ENCODE measurements at places on chromosomes 4 and X.

DNA sequence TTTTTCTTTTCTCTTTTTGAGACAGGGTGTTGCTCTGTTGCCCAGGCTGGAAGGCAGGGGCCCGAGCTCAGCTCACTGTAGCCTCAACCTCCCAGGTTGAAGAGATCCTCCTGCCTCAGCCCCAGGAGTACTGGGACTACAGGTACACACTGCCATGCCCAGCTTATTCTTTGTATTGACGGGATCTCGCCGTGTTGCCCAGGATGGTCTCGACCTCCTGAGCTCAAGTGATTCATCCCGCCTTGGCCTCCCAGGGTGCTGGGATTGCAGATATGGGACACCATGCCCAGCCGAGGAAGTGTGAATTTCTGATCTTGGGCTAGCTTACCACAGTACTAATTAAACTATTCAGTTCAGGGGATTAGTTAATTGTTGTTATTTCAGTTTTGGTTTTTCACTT is 28.6 kb upstream of the FAM193A start:
- DNase-seq: no peak

GRCh38 chrX:69900491-69900890 is 149.2 kb downstream of the AWAT2 start:
- no peak for DNase-seq

DNA sequence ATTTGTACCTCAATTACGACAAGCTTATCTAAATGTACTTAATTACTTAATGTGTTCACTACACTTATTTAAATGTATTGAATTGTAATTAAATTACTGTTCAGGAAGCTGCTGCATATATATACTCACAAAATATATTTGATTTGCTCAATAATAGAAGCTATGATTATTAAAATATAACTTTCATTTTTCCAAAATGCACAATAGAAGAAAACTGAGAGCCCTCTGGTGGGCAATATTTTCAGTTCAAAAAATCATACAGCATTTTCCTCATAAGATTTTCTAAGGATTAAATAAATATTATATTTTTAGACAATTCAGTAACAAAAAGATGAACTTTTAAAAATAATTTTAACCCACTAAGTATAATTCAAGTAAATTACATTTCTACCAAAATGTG is 217.3 kb downstream of the DKK2 start:
- DNase-seq: no peak

DNA sequence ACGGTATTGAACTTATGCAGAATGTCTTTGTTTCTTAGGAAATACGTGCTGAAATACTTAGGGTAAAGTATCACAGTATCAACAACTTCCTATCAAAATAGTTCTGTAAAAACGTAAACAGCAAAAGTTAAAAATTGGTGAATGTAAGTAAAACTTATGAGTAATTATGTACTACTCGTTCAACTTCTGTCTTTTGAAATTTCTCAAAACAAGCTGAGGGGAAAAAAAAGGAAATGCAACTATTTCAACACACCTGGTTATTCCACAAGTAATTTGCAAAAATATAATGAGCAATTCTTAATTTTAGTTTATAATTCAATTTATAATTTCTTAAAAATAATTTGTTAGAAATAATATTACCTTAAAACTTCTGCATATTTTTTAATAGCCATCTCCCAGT is 8.3 kb downstream of the PPID start:
- DNase-seq: no peak

- no peak for DNase-seq
Observed at GRCh38 chrX:68865300-68865699, 36.5 kb downstream of the EFNB1 start.

DNA sequence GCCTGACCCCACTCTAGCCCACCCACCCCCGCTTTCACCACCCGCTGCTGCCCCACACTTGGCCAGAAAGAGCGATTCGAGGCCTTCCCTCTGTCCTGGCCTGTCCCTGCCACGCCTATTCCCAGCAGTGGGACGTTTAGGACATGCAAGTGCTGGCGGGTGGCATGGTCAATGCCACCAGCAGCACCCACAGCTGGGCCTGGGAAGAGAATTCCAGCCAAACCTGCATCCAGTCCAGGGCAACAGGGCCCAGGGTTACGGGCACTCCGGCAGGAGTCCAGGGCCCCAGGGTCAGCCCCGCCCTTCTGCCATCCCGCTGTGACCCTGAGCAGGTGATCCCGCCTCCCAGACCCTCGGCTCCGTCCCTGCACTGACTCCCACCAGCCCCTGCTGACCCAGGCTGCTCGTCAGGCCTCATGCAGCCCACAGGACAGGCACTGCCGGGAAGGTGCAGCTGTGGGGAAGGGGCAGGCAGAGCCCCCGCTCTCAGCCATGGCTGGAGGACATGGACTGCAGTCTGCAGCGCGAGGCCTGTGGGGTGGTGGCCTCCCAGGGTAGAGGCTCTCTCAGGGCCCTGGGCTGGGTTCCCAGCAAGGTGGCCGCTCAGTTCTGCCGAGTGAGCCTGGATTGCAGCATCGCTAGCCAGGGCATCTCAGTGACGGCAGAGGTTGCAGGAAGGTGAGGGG is 6.8 kb upstream of the HTRA3 start:
- no peak for DNase-seq

GRCh38 chr4:102554992-102555391 is 53.8 kb downstream of the NFKB1 start:
- no peak for DNase-seq
